ENCODE measurements at places on chromosomes 12 and 14.
A peak's percentile ranks its signal among the peaks of the same experiment; 100 is the strongest.

- no peak for DNase-seq
These were observed 80.8 kb downstream of the MNAT1 start for GRCh38 chr14:60815371-60815770.

- no peak for DNase-seq
These were observed 73.9 kb downstream of the HSD17B6 start for GRCh38 chr12:56836800-56837663.

DNA sequence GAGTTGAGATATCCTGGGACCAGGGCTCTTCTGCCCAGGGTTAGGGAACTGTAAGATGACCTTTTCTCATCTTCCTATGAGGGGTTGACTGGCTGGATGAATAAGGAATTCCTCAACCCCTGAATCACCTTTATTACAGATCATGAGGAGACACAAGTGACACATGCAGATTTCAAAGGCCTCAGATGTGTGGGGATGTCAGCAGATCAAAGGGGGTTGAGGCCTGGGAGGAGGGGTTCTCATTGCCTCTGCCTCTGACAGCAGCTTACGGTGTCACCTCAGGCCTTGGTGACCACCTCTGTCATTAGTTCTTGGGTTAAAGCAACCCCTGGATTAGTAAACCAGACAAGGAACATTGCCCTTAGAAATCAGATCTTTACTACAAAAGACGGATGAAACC, 2.1 kb upstream of the KRT72 start:
- no peak for DNase-seq

DNA sequence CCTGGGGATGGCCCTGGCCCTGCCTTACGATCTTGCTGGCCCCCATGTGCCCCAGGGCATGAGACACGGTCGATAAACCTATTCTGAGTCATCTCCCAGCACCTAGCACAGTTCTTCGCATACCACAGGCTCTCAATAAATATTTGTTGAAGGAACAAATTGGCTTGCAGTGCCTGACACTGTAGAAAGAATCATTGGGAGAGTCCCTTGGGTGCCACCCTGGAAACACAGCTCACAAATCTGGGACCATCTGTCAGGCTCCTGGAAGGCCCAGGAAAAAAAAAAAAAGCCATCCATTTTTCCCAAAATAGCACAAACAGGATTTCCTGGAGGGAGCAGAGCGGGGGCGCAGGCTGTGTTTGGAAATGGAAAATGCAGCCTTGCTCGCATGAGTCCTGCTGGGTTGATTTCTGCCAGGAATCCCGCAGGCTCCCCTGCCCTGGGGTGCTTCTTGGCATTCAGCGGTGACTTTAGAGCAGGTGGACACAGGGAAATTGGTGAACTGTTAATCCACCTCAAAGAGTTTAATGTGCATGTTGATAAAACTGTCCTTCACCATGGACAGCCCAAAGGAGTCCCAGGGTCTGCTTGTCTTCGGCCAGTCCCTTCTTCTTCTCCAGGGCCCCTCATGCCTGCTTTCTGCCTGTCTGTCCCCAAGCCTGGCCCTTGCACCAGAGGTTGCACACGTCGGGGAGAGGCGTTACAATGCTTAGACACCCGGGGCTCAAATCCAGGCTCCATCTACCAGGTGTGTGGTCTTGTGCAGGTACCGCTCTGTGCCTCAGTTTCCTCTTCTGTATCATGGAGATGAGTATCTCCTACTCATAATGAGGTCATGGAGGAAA, 106.1 kb upstream of the RFLNA start:
- no peak for DNase-seq

DNA sequence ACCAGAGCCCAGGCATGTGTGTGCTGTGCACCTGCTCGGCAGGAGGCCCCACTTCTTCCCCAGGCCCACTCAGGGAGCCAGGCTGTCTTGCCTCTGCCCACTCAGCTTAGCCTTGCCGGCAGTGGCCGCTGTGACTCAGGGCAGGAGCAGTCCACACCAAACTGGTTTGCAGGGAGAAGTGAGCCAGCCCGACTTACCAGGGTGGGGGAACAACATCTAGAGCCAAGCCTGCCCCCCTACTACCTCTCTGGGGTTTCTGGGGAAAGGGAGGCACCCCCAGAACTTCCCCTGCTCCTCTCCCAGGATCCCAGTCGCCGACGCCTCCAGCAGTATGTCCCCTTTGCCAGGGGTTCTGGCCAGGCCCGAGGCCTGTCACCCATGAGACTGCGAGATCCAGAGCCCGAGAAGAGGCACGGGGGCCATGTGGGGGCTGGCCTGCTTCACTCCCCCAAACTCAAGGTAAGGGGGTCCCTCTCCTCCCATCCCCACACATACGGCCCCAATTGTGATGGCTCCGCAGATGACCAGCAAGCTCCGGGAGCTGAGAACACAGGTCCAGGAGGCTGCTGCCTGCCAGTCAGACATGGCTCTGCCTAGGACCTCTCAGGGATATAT, 3.0 kb downstream of the PLEKHG6 start:
- DNase-seq = no peak

DNA sequence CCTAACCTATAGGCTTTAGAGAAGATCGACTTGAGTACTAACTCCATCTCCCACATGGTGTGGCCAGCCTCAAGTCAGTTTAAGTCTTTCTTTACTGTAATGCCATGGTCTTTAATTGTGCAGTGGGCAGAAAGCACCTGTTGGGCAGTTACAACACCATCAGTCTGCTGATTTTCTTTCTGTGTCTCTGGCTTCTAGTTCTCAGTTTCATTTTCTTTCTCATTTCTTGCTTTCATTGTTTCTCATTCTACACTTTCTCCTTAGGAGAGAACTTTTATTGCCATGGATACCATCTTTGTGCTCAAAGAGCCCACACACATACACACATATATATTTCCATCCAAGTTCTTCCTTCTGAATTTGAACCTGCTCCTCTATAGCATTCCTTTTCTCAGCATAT, 96.1 kb upstream of the SLC16A7 start:
- DNase-seq = no peak

- no peak for DNase-seq
These were observed 264.2 kb downstream of the AACS start for GRCh38 chr12:125329239-125330102.

DNA sequence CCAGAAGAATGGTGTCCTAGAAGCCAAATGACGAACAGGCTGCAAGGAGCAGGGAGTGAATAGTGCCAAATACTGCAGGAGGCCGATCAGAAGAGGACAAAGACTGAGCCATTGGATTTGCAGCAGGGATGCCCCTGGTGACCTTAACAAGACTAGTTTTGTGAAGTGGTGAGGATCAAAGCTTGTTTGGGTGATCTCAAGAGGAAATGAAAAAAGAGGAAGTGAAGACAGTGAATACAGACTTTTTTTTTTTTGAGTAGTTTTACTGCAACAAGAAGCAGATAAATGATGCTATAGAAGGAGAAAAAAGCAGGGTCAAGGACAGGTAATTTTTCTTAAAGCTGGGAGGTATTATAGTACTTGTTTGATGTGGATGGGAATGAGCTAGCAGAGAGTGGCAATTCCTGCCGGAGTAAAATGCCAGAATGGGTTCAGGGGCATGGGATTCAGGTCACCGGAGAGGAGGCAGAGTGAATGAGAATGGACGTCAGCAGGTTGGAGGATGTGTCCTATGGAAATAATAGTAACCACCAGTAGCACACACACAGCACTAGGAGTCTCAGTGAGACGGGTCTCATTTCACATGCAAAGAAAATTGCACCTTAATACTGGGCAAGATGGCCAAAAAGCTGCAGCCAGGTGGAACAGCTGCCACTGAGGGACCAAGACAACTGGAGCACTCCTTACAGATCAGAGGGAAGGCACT, 345.8 kb upstream of the CCDC196 start:
- no peak for DNase-seq

DNA sequence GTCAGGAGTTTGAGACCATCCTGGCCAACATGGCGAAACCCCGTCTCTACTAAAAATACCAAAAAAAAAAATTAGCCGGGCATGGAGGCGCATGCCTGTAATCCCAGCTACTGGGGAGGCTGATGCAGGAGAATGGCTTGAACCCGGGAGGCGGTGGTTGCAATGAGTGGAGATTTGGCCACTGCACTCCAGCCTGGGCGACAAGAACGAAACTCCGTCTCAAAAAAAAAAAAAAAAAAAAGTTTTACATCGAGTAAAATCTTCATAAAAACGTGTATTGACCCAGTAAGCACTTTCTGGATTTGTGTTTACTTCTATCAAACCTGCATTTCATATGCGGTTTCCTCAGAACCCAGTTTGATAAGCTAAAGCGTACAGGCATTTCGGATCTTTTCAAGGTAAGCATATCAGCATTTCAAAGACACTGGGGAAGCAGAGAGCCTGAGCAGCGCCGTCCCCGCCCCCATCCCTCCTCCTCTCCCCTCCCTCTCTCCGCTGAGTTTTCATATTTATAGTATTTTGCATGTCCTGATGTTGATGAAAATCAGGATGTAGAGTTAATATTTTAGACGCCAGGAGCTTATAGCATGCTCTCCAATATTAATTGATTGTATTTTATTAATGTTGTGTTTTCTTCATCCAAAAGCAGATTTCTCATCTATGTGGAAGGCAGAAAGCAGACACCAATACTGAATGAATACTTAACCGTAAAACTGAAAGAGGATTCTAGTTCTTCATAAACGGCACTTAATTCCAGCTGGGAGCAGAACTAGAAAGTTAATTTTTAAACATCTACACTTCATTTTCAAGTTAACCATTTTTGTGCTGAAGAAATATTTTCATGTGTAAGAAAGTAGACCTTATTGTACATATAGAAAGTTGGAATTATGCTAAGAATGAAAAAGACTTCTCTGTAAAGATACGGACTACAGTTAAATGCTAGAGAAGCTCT, 9.2 kb upstream of the HIP1R start:
- DNase-seq = no peak

DNA sequence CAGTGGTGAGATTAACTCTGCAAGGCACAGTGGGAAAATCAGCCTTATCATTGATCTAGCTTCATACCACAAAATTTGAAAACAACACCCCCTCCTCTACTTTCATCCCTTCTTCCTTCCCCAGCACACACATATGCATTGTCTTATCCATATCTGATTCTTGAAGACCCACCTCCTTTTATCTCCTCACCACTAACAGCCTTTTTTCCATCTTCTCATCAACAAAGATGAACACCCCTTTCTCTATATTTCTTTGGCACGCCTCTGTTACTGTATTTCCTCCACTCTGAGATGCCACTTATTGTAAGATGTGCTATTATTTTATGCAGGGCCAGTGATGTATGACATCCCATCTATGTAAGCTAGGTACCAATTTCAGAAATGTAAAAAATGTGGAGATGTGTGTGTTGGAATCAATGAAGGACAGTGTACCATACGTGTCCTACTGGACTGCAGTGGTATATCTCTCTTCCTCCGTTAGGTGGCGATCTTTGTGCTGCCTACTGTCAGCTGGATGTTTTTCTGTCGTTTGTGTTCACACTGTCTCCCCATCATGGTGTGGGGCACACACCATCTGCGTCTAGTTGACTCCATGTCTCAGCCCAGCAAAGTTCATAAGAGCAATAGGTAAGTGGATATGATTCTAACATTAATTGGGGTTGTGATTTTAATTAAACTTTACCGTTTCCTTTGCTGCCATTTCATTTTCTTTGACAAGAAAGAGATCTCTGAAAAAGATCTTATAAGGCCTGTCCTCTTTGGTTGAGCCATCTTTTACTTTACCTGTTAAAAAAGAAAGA, 24.0 kb downstream of the CCDC38 start:
- DNase-seq = no peak

GRCh38 chr12:110726028-110726427, 16.7 kb downstream of the PPP1CC start:
- DNase-seq = no peak

- no peak for DNase-seq
These were observed 67.8 kb upstream of the PYGL start for GRCh38 chr14:51012055-51012454.

DNA sequence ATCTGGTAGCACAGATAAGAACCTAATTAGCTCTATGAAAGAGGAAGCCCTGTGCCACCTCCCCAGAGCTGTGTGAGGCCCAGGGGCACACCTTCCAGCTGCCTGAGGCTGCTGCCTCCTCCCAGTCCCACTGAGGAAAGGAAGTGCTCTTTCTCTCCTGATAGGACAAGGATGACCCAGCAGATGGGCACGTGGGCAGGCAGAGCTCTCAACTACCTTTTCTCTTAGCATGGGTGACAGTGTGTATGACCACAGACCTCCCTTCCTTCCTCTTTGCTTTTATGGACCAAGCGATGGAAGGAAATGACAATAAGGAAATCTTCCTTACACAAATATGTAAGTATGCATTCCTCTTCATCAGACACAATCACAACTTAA, 127.6 kb upstream of the AMIGO2 start:
- no peak for DNase-seq

DNA sequence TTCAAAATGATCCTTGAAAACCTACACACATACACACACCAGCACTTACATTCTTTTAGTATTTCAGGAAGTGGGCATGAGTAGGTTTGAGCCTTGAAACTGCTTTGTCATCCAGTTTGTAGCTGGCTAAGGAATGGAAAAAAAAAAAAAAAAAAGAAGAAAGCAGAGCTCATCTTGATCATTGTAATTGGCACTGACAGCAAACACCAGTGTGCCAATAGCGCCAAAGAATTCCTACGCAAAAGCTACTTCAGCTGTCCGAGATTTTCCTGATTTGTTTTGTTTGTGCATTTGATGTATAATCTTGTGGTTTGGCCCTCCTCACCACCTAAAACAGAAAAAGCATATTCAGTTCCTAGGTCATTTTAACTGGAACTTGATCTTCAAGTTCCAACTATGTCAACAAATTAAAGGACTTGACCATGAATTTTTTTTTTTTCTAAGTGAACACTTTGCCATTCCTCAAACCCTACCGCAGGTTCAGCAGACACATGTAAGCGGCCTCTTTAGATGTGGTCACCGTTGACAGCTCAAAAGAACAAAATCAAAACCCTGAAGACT, 57.3 kb downstream of the FLRT2 start:
- DNase-seq = peak; percentile 98

DNA sequence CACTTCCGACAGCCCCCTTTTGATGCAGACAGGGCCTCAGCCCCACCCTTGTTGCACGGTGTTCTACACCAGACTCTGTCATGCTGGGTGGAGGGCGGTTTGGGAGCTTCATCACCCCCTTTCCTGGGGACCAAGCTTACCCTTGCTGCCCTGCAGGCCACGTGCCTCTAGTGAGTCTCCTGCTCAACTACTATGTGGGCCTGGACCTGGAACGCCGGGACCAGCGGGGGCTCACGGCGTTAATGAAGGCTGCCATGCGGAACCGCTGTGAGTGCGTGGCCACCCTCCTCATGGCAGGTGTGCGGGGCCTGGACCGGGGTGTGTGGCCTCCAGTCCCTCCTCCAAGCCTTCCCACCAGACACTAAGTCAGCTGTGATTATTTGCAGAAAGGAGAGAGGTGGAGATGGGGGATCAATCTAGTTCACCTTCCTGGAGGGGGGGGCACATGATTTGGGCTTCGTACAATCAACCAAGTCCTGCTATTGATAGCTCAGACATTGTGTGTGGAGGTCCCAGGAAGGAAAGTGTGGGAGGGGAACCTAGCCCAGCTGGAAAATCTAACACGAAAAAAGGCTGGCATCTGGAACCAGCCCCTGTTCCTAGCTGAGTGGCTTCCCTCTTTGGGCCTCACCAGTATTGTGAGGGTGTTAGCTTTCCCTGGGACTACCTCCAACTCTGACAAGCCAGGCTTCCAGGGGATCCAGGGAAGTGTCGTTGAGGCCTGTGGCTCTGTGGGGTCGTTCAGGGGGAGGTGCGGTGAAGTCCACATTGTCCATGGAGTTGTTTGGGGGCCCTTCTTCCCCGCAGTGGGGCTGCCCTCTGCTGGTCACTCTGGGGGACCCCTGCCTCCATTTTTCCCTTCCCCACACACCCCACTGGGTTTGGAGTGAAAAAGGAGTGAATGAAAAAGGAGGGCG, 1.6 kb downstream of the ANKRD33 start:
- DNase-seq = no peak
